ENCODE measurements at places on chromosomes 5 and 9.

GRCh38 chr5:14062178-14062577 lies 81.0 kb upstream of the TRIO start:
- DNase-seq: no peak

- no peak for DNase-seq
Observed at GRCh38 chr9:132237481-132237880, 75.6 kb downstream of the NTNG2 start.

- DNase-seq: peak; percentile 85
Observed at GRCh38 chr5:17255471-17256021, 38.1 kb downstream of the BASP1 start.

GRCh38 chr5:67058998-67059743 lies 137.4 kb downstream of the CD180 start:
- DNase-seq: no peak

DNA sequence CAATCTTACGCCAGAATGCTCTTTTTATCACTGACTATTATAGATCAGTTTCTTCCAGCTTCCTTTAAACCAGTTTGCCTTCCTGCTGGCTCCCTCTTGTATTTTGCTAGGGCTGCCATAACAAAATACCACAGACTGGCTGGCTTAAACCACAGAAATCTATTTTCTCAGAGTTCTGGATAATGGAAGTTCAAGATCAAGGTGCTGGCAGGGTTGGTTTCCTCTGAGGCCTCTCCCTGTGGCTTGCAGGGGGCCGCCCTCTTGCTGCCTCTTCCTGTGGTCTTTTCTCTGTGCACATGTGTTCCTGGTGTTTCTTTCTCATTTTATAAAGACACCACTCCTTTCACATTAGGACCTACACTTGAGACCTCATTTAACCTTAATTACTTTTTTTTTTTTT lies 6.8 kb upstream of the FXN start:
- DNase-seq: no peak

GRCh38 chr9:79812507-79813257 lies 240.9 kb downstream of the TLE4 start:
- no peak for DNase-seq

DNA sequence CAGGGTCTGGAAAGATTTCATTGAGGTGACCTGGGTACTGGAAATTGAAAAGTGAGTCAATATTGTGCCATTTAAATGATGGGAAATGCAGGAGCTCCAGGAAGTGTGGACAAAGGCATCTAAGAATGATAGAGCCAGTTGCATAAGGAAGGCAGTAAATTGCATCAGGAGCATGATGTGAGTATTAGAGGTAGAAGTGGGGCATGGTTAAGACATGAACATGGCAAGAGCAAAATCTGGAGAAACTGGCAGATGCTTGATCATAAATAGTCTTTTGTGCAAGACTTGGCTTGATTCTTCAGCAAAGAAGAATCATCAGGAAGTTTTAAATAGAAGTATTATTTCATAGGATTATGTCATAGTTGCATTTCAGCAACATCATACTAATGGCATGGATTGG lies 157.4 kb upstream of the PUM3 start:
- DNase-seq: peak; percentile 58

DNA sequence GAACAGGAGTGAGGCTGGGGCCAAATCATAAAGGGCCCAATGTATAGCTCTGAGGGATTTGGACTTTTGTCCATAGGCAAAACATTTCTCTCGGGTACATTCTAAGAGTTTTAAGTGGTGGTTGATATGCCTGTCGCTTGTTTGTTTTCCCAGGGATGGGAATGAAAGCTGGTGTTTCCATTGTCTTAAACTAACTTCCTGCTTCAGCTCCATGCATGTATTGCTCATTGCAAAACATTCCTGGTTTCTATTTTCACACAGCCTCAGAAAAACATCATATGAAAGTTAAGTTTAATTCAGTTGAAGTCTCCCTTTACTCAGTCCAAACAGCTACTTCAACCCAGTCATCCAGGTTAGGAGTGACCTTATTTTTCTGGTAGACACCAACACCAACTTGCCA lies 235.0 kb downstream of the ACTL7B start:
- peak; percentile 68 for DNase-seq
